A549 treated with Mapracorat at 1 μM for 4 hours (cell line): ENCODE measurements at places on chromosomes 12 and 14. TPM values are rescaled to one million over a fixed set of nuclear protein-coding genes. Genes with fewer than 3 reads are reported as not detected.

Gene PTCSC3
- not detected in 5 replicates for total RNA-seq

Gene CS
- 145 to 174 TPM (median 156 TPM) in 5 replicates for total RNA-seq

Gene RARG
- 19.2 to 26.6 TPM (median 24.6 TPM) in 5 replicates for total RNA-seq

Gene INHBC
- total RNA-seq: not detected in 5 replicates

Gene P3H3
- 19.8 to 29.8 TPM (median 28.7 TPM) in 5 replicates for total RNA-seq

Gene HSPB8
- 14.1 to 21.0 TPM (median 16.5 TPM) in 5 replicates for total RNA-seq

Gene KRT74
- not detected in 5 replicates for total RNA-seq

Gene CFAP73
- total RNA-seq: not detected in 5 replicates

Gene DNAJC22
- 17.0 to 23.4 TPM (median 20.7 TPM) in 5 replicates for total RNA-seq

Gene PTPN6
- total RNA-seq: 7.9 to 13.5 TPM (median 11.7 TPM) in 5 replicates

Gene PTPRO
- total RNA-seq: 0.05 to 0.20 TPM (median 0.12 TPM) in 3 of 5 replicates, not detected in the others

Gene GPRC5A
- 222 to 371 TPM (median 313 TPM) in 5 replicates for total RNA-seq

Gene TAS2R46
- not detected in 5 replicates for total RNA-seq

Gene PITPNM2
- 12.1 to 22.3 TPM (median 18.8 TPM) in 5 replicates for total RNA-seq

Gene LRCOL1
- not detected in 5 replicates for total RNA-seq
